Ammon's horn (tissue), 1 donor: ENCODE measurements at places on chromosomes 12 and 14.

- no peak for DNase-seq
Observed at GRCh38 chr12:110687396-110688169, 1.3 kb downstream of the HVCN1 start.

- DNase-seq, result peak; percentile 13
Observed at GRCh38 chr14:101408077-101408831, 153.0 kb upstream of the DIO3 start.

DNA sequence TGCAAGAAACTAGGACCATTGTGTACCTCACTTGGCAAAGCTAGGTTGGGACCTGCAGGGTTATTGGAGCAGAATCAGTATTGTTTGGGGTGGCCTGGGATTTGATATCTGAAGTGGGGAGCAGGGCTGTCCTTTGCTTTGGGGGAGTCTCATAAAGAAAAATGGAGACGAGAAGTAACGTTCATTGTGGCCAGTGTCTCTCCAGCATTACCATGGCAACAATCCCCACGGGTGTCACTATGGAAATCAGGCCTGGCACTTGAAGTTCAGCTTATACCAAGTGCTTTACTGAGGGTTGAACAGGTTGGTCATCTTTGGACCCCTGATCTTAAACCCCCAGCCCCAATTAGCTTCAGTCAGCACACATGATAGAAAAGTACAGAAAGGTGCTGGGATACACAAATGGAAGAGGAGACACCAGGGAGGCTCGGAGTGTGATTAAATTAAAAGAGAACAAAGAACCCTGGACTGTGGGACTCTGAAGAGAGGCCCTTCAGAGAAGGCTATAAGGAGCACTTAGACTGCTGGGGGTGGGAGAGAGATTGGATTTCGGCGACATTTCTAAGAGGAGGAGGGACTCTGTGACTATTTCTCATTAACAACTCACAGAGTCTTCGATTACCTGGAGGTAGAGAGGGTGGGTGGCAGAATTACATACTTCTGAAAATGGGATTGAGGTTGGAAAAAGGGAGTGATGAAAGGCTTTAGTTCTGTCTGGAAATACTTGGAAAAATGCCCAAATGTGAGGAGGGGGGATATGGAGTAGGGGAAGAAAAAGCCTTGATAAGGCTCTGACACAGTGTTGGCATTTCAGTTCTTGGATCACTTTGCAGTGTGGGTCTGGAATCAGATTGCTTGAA, 3.7 kb downstream of the KIF5A start:
- no peak for DNase-seq

GRCh38 chr14:55600784-55601561, 21.0 kb downstream of the KTN1 start:
- no peak for DNase-seq

DNA sequence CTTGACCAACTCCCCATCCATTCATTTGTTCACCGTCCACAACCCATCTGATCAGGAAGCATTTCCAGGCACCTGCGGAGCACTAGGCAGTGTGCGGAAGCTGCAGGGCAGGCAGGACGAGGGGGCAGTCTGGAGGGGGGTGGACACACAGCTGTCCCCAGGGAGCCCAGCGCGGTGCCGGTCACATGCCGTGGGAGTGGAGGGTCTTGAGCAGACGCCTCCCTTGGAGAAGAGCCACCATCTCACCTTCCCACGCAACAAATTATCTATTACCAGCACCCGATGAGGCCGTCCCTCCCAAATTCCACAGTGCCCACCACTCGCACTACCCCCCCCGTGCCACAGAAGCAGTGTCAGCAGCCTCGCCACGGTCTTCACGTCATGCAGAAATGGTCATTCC, 10.8 kb downstream of the DLK1 start:
- no peak for DNase-seq

GRCh38 chr12:52164624-52165023, 27.2 kb downstream of the KRT80 start:
- DNase-seq, result no peak

- no peak for DNase-seq
Observed at GRCh38 chr14:22767323-22767589, 768 bp downstream of the OXA1L start.

GRCh38 chr12:67922245-67922644, 67.0 kb upstream of the IFNG-AS1 start:
- no peak for DNase-seq

DNA sequence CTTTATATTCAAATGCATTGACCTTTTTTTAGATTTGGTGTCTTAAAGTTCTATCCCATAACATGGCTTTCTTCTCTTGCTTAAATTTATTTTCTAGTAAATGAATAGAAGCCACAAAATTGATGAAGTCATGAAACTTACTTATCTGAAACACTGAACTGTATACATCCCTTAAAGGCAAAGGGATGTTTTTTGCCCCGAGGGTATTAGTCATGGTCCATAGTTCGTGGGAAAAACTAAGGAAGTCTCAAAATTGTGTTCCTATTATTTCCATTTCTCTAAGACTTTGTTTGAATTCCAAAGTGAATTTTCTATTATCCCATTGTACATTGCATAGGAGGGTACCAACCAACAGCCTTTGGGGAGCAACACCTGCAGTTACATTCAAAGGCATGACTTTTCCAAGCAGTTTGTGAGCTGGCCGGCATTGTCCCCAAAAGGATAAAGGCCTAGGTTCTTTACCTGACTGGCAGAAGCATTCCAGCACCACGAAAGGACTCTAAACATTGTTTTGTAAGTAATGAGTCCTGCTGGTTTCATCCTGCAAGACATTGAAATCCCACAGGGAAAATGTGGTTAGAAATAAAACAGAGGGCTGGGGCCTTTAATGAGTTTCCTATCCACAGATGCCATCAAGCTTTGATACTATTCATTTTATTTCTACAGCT, 473.5 kb downstream of the PRKD1 start:
- DNase-seq, result no peak

DNA sequence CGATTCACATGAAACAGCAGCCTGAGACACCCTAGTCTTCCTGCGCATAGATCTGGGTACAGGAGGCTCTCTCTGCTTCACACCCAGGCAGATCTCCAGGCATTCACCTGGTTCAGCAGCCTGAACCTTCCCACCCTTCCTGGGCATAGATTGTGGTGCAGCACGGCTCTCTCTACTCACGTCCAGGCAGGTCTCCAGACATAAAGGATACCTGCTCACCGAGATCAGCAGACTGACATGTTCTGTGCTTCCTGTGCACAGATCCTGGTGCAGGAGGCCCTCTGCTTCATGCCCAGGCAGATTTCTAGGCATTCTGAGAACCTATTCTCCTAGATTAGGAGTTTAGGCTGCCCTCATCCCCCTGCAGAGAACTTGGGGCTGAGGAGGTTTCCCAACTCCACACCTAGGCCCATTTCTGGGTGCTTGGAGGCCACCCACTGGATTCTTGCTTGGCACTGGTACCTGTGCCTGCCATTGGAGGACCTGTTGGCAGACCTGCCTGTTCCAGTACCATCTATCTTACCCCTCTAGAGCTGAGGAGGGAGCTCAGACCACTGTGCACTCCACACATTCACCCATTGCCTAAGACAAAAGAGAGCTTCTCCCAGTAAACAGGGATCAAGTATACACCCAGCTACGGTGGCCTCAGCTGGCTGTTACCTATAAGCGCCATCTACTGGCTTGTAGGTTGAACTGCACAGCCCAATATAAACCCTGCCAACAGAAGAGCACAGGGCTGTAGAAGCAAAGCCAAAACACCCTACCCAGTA, 28.0 kb upstream of the GARIN6 start:
- no peak for DNase-seq

DNA sequence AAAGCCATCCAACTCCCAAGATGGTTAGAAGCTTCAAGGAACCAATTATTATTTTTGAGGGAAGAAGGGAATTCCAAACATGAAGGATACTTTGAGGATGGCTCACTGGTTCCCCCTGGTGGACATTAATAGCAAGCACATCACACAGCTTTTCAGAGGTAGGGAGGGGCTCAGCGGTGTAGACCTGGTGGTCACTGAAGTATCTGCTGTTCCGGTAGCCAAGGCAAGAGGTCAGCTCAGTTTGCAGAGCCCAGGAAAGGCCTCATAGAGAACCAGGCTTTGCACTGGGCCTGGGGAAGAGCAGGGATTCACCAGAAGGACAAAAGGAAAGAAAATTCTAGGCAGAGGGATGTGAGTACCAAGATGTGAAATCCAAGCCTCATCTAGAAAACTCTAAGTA, 118.7 kb downstream of the KSR2 start:
- peak; percentile 47 for DNase-seq

- no peak for DNase-seq
Observed at GRCh38 chr14:75672605-75673192, 11.7 kb downstream of the TTLL5 start.

DNA sequence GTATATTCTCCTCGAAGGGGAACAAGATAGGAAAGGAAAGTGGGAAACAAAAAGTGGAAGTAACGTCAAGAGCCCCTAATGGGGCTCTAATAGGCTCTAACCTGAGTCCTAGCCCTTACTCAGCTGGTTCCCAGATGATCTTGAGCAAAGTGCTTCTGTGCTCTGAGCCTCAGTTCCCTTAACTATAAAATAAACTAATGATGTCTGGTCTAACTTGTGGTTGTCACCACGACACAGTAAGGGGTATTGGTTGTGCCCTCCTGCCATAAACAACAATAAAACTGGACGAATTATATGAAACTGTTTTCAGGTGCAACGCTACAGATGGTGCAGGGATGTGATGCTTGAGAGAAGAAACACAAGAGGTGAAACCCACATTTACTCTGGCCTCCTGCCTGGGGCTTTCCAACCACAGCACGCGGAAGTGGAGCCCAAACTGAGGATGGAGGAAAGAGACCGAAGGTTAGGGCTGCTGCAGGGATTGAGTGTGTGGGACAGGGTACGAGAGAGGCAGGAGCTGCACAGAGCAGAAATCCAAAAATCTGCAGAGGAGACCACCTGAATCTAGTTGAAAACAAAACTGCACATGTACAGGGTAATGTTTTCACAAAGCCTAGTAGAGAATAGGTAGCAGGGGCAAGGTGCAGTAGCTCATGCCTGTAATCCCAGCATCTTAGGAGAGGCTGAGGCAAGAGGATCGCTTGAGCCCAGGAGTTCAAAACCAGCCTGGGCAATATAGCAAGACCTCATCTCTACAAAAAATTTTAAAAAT, 45.6 kb upstream of the BCL2L14 start:
- DNase-seq, result no peak

DNA sequence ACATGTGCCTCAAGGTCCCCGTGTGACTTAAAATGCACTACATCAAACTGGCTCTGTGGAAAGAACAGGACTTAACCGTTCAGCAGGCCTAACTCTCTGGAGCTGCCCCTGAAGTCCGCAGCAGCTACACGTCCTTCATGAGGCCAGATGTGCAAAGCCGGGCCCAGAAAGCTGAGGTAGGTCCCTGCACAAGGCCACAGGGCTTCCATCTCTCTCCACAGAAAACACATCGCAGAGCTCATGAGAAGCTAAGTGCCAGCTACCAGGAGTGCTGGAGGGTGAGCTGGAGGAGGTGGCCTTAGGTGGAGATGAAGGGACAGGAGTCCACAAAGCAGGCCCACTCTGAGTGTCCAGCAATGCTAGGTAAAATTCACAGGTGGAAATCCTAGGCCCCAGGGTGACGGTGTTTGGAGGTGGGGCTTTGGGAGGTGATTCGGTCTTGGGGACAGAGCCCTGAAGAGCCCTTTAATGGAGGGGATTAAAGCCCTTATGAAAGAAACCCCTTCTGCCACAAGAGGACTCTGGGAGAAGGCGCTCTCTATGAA, 52.4 kb downstream of the VCPKMT start:
- no peak for DNase-seq

DNA sequence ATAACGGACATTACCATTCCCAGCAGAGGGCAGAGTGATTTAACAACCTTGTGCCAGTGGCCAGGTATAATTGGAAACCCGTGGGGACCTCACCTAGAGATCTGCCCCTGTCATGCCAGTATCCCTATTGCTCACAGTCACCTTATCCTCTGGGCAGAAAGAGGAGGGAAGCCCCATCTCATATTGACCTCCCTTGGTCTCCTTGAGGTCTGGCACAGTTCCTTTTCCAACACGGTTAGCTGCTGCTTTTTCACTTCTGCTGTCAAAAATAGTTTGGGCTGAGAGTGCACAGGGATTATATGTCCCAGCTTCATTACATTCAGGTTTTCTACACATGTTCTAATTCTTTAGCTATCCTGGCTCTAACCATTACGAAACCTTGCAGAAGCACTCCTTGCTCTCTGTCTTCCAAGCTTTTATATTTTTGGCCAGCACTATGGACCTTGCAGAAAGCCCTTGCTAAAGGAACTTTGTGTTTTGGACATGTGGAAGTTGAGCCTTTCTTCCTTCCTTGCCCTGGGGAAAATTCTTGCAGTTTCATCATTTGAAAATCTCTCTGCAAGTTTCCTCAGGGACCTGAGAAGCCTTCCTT, 111.7 kb upstream of the MIS18BP1 start:
- DNase-seq, result no peak

DNA sequence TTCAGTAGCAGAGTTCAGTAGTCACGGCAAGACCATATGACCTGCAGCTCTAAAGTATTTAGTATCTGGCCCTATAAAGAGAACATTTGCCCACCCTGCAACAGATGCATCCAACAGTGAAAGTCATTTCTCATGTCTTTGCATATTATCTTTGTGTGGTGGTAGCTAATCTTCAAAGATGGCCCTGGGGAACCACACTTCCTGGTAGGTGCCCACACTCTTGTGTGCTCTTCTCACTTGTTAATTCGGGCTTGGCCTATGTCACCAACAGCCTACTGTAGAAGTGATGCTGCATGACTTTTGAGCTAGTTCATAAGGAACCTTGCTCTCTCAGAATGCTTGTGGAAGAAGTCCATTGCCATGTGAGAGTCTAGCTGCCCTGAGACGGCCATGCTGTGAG, 85.6 kb downstream of the MAP1LC3B2 start:
- DNase-seq, result no peak

- DNase-seq, result no peak
Observed at GRCh38 chr12:1801303-1801975, 18.9 kb upstream of the LRTM2 start.

GRCh38 chr14:89292579-89293313, 124.3 kb downstream of the FOXN3 start:
- no peak for DNase-seq

DNA sequence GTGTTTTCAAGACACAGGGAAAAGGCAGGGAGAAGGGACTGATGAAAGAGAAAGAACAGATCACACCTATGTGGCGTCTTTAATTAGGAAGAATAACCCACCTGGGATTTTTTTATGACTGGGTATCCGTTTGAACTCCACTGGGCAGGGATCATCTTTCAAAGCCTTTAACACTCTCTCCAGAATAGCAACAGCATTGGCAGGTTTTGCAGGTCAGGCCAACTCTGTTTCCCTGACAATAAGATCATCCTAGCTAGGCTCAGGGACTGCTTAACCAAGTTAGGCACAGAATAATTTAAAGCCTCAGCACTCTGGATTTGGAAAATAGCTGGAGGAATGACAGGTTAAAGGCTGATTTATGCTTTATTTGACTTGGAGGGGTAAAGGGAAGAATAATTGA, 117.6 kb downstream of the SUDS3 start:
- no peak for DNase-seq

DNA sequence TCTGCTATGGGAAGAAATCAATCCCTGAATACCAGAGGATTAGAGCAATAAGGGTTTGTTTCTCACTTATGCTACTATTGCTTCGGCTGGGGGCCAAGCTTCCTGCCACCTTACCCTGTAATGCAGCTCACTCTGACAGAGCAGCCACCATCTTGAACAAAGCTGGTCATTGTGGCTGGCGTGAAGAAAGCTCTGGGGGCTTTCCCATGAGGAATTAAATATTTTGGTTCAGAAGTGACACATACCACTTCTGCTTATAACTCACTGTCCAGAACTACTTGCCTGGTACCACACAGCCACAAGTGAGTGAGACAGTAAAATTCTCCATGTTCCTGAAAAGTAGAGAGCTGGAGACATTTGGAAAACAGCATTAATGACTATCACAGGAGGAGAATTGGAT, 82.6 kb downstream of the GALNT8 start:
- no peak for DNase-seq
